KBM-7 (cell line): ENCODE measurements at places on chromosomes 6 and 20.
A peak's percentile ranks its signal among the peaks of the same experiment; 100 is the strongest.

GRCh38 chr20:34334654-34335407 is 28.2 kb upstream of the ITCH start:
- DNase-seq: no peak

DNA sequence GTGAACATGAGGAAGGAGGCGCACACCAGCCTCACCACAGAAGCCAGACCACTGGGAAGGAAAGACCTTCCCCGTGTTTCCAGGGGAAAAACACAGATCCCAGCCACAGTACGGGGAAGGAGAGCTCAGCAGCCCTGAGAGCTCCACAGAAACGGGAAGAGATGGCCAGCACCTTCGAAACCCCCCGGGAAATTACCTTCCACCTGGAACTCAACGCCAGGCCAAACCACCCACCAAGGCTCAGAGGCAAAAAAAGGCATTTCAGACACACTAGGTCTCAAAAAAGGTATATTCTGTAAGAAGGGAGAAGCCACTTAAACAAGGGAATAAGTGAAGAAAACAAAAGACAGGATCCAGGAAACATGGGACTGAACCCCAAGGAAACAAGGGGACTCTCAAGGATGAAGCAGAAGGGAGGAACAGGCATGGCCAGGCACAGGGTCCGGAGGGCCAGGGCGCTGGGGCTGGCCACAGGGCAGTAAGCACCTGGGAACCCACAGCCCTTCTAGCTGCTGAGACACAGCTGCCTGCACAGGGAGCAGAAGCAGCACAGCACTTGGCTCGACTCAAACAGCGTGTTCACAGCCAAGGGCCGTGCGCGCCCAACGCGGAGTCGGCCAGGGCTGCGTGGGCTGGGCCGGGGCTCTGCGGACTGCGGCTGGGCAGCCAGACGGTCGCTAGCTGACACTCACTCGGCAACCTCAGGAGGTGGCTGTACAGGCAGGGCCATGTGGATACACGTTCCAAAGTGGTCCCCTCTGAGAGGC is 44.6 kb downstream of the TAF4 start:
- DNase-seq: no peak

DNA sequence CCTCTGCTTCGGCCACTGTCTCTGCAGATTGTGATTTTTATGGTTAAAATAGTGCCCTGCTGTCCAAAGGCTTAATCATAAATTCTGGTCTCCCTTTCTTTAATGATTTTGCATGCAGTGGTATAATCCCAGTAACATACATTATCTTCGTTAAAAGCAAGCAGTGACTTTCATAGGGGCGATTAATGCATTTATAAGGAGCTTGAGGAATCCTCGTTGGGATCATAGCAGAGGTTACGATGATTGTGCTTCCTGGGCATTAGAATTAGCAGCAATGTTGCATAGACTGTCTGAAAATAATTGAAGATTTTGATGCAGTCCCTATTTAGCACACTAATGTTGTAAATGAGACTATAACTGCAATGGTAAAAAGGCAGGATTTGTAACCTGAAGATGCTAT is 181.3 kb downstream of the PRL start:
- DNase-seq: no peak

DNA sequence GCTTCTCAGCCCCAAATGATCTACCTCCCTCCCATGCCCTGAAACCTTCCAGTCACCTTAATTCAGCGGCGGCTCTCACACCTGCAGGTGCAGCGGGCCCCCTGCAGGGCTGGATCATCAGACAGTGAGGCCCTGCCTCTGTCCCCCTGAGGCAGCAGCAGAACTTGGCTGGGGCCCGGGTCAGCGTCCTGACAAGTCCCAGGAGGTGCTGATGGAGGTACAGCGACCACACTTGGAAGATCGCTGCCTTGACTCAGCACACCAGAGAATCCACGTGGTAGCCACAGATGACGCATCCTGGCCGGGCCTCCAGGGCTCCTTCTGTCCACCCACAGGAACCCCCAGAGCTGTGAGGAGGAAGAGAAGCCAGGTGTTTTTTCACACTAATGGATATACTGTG is 116.4 kb upstream of the THBS2 start:
- no peak for DNase-seq

DNA sequence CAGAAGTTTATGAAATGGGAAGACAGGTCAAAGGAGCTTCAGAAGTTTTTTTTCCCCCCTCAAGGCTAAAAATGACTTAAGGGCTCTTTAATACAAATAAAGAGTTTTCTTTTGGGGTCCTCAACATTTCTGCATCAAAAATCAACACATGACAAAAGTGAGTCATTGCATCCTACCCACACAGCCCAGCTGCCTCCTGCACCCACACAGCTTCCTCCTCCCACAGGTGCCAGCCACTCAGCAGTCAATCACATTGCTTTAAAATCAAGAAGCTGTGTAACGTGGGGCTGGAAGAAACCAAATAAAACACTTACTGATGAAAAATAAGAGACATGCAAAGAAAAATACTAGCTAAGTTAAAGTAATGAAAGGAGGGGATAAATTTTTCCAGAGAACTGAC is 68.5 kb downstream of the MAP3K5 start:
- peak; percentile 64 for DNase-seq

DNA sequence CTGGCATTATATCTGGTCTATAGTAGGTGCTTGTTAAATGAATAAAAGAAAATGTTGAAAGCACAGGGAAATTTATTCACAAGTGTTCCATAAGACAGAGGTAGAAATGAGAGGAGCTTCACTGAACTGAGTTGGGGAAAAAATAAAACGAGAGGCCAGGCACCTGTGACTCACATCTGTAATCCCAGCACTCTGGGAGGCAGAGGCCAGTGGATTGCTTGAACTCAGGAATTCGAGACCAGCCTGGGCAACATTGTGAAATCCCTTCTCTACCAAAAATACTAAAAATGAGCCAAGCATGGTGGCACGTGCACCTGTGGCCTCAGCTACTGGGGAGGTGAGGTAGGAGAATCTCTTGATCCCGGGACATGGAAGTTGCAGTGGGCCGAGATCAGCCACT is 28.1 kb upstream of the IBTK start:
- DNase-seq: no peak

GRCh38 chr6:27865850-27866356 is 46.3 kb downstream of the OR2B2 start:
- no peak for DNase-seq

GRCh38 chr20:55684578-55684977 is 320.7 kb downstream of the CBLN4 start:
- no peak for DNase-seq

- DNase-seq: no peak
Observed at GRCh38 chr6:137241481-137242038, 22.4 kb upstream of the IFNGR1 start.
